AG04449 (cell line): ENCODE measurements at places on chromosomes 5 and 9.

- no peak for DNase-seq
These were observed 230.8 kb downstream of the ZNF608 start for GRCh38 chr5:124515497-124516245.

DNA sequence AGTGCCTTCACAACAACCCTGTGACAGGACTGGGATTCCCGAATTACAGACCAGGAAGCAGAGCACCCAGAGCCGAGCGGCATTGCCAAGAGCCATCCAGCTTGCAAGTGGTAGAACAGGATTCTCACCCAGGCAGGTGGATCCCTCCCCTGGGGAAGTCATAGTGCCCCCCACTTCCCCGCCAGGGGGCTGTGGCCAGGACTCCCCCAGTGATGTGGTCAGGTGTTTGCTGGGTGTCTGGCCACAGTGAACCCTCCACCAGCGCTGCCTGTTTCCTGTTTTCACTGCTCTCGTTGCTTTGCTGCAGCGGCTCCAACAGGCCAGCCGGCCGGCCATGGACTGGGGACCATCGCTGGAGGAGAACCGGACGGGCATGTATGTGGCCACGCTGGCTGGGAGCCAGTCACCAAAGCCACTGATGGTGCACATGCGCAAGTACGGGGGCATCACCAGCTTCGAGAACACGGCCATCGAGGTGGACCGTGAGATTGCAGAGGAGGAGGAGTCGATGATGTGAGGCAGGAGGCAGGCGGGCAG lies 19.3 kb downstream of the SLC6A7 start:
- no peak for DNase-seq

DNA sequence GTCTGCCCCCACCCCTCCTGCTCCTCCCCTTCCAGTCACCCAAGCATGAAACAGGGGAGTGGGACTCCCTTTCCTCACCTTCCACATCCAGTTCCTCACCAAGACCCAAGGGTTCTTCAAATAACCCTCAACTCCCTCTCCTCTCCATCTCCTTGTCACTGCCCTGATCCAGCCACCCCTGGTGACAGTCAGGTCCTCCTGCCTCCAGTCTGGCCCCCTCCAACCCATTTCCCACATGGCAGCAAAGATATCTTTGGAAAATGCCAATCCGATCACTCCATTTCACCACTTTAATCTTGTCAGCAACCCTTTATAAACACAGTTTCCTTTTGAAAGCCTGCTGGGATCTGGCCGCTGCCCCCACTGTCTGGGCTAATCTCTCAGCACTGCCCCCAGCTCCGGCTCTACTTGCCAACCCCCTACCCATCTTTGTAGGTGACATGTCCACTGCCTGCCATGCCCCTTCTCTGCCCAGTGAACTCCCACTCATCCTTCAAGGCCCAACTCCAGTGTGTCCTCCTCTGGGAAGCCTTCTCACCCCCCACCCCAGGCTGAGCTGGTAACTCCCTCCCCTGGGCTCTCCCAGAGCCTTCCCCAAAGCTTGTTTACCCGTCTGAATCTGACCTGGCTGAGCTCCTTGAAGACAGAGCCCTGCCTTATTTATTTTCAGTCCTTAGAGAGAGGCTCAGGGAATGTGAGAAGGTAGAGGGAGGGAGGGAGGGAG lies 781 bp upstream of the MYOZ3 start:
- no peak for DNase-seq

DNA sequence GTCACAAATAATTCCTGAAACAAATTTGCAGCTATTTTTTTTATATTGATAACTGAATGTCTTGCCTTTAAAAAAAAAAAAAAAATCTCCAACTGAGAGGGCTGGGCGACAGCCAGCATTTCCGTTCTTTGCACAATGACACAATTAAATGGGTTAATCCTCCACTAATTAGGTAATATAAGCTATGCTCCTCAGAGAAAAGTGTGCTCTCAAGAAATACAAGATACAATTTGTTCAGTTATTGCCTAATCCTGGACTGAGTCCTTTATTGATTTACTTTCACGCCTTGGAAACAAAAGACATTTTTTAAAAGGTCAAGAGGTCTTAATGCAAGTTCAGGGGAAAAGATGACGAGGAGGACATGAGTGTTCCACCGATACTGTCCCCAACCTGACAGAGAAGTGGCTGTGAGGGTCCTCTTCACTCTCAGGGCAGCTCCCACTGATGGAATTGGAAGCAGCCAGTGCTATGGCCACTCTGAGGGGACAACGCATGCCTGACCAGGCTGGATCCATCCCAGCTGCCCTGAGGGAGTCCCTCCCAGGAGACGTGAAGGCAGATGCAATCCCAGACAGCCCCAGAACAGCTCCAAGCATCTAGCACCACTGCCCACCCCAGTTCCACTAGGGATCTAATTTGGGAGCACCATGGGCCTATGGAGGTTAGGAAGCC lies 220.7 kb downstream of the GNA14 start:
- no peak for DNase-seq

GRCh38 chr9:93589688-93590087 lies 13.3 kb downstream of the PHF2 start:
- DNase-seq, result no peak

- DNase-seq, result no peak
These were observed 86.8 kb downstream of the MAPKAP1 start for GRCh38 chr9:125620216-125620615.
